ENCODE measurements at places on chromosomes 2 and 18.

- DNase-seq, result no peak
Observed at GRCh38 chr2:111025288-111025687, 95.4 kb upstream of the BCL2L11 start.

GRCh38 chr2:199693861-199694260, 157.1 kb downstream of the FTCDNL1 start:
- DNase-seq, result no peak

- DNase-seq, result peak; percentile 12
Observed at GRCh38 chr2:232857158-232857563, 12.9 kb upstream of the SNORC start.

DNA sequence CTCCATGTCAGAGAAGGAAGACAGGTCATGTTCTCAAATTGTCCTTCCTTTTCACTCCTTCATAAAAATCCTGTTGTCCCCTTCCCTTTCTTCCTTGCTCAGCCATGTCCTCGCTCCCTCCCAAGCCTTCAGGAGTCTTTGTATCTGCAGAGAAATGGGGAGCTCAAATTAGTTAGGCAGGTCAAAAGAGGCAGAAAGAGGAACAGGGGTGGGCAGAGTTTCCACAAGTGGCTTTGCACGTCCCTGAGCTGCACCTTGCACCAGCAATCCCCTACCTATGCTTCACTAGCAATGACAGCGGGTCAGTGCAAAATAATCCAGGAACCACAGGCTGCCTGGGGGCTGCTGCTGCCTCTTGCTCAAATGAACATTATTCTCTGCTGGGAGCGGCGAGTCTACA, 152.1 kb upstream of the ITGA6 start:
- DNase-seq, result no peak

DNA sequence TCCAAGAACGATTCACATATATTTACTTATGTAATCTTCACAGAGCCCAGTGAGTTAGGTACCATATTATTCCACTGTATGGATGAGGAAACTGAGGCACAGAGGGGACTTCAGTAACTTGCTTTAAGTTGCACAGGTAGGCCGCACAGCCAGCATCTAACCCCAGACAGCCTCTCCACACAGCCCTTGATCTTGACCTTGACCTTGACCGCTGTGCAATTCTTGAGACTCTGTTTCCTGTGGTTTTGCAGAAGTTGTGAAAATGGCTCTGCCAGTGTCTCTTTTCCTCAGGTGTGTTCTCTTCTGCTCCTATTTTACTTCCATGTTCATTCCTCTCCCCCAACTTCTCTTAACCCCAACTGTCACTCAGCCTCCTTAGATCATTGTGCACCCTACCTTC, 206.5 kb downstream of the SOX11 start:
- no peak for DNase-seq

GRCh38 chr2:226874749-226875148, 38.9 kb downstream of the RHBDD1 start:
- no peak for DNase-seq

- no peak for DNase-seq
Observed at GRCh38 chr2:32064021-32064601, 755 bp downstream of the SPAST start.

GRCh38 chr2:224598678-224599077, 13.5 kb upstream of the CUL3 start:
- DNase-seq, result no peak

- DNase-seq, result no peak
Observed at GRCh38 chr2:200428961-200429665, 80.8 kb downstream of the KCTD18 start.

- no peak for DNase-seq
Observed at GRCh38 chr2:69188182-69188900, 175.4 kb downstream of the ANTXR1 start.

DNA sequence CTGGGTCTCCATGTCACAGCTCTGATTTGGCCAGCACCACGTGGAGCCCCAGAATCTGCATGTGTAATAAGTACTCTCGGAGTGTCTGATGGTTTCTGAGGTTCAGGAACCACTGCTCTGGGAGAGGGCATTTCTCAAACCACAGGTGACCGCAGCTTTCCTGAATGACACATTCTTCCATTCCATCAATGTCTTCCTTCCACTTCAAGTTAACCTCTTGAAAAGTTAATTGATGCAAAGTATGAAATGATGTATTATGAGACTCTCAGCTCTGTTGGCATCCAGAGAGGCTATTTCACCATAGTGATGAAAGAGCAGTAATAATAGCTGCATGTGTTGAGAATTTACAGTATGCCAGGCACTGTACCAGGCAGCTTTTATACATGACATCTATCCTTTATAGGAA, 61.3 kb upstream of the CRIM1 start:
- no peak for DNase-seq

DNA sequence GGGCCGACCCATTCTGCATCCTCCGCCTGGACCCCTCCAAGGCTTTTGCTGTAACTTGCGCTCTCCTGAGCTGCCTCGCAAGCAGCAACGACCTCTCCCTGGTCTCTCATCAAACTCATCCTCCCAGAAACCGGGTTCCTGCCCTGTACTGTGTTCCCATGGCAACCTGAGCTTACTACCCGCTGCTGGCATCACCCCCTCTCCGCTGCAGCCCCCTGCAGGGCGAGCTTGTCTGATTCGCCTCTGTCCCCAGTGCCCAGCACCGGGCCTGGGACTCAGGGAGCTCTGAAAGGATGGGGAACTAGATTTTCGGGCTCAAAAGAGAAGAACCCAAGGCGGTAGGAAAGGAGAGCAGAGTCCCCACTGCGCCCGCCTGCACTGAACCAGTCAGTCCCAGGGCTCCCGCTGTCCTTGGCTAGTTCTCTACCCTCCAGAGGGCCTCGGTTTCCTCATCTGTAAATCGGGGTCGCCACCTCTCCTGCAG, 463 bp downstream of the HS1BP3 start:
- no peak for DNase-seq

DNA sequence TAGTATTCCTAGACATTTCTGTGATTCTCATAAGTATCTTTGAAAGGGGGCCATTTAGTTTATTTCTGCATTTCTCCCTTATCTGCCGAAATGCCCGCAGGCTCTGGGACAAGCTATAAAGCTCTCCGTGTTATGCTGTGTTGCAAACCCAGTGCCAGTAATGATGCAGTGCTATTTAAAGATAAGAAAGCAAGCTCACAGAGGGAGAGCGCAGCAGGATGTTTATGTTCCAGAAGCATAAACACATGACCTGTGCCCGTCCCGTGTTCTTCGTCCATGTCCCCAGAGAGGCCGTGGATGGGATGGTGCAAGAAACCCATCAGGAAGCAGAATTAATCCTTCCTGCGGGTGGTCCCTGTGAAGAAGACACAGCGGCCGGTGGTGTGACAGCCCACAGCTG, 99.4 kb downstream of the NEDD4L start:
- no peak for DNase-seq

DNA sequence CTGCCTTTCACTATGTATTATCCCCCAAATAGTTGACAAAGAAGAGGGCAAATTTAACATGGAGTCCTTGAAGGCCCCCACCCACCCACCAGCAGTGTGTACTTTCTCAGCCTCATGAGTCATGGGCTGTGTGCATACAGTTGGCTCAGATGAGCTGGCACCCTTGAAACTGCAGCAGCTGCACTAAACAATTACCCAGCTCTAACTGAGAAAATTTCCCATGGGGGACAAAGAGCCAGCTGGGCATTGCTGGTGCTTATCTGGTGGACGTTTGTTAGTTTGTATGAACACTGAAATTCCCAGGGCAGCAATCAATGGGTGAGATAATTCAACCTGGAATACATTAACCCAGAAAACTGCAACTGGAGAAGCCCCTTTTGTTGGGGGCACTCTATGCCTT, 131.7 kb downstream of the GCA start:
- peak; percentile 24 for DNase-seq

- DNase-seq, result no peak
Observed at GRCh38 chr18:50806208-50806616, 13.6 kb downstream of the MRO start.

GRCh38 chr2:144274131-144274530, 245.8 kb downstream of the ZEB2 start:
- DNase-seq, result no peak

- no peak for DNase-seq
Observed at GRCh38 chr2:191030521-191031154, 16.7 kb upstream of the STAT1 start.

DNA sequence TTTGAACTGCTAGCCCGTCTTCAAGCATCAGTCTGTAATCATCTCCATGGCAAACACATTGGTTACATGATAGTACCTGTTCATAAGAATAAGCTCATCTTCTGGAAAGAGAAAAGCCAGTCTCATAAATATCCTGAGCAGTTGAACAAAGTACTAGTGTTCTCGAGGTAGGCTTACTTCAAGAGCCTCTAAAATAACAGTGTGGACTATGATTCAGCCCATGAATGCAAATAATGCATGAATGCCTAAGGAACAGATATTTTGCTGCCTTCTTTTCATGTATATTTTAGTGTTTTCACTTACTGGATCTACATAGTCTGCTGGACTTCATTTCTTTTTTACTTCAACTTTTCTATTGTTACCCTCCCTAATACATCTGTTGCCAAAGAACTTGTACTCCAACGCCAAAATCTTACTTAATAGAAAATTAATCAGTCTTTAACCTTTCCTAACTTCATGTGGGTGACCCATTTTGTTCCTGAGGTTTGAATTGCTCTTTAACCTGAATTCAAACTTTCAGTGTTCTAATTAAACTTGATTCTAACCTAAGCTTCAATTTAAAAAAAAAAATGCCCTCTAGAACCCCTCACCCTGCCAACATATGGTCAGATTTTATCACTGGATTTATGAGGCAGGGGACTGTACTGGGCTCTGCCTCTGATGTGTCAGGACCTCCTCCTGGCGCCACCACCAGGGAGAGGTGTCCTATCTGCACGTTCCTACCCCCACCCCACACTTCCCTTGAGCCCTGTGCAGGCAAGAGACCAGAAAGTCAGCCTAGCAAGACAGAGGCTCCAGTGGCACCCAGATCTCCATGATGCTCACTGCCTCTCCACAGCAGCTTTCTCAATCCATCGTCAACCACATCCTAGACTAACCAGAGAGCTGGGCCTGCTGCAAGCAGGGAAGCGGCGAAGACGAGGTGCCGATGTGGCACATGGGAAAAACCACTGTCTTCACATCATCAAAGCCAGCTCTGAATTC, 264.7 kb upstream of the ID2 start:
- no peak for DNase-seq

DNA sequence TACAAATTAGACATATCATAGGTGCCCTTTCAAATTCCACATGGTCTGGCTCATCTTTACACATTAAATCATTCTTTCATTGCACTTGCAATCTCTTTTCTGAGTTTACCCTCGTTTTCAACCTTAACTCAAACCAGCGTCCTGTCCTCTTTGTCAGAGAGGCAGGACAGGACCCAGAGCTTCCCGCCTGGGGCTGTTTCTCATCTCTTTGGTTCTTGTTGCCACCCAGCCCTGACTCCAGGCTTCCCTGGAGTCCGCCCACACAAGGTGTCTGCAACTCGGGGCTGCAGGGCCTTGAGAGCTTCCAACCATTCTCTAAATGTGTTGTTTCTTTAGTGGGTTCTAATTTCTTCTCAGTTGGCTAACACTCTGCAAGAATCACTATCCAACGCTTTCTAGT, 24.4 kb downstream of the RBMS1 start:
- no peak for DNase-seq

GRCh38 chr2:125701070-125701469, 954.9 kb upstream of the GYPC start:
- no peak for DNase-seq

DNA sequence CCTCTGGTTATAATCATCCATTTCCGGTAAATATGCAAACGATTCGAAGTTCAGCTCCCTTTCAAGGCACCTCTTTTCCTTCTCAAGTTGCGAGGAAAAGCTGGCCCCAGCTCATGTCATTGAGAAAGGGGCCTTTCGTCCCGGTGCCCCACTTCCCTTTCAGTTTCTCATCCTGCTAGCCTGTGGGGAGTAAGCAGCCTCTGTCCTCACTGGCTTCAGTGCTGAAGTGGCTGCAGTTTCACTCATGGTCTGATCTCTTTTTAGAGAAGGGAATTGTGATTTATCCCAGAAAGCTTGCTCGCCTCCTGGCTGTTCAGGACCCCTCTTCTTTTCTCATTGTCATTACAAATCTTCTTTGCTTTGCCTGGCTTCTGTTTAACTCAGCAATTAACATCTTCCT, 207.5 kb downstream of the NR4A2 start:
- DNase-seq, result no peak

DNA sequence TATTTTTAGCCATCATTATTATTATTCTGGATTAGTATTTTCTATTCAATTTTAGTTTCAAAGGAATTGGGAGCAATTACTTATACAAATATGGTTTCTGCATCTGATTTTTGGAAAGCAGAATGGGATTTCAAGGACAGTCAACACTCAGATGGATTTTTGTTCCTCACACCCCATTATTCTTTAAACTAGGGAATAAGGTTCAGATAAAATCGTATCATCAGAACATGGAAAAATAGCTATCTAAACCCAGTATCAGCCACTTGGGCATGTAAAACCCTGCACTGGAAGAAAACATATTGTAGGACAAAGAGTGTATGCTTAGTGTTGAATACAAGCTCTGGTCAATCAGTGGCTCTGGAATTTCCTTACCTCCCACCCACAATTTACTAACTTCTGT, 452.5 kb downstream of the ZNF516 start:
- no peak for DNase-seq

- no peak for DNase-seq
Observed at GRCh38 chr18:27903906-27904305, 273.0 kb downstream of the CDH2 start.

GRCh38 chr18:7017013-7017412, 100.6 kb downstream of the LAMA1 start:
- DNase-seq, result no peak

DNA sequence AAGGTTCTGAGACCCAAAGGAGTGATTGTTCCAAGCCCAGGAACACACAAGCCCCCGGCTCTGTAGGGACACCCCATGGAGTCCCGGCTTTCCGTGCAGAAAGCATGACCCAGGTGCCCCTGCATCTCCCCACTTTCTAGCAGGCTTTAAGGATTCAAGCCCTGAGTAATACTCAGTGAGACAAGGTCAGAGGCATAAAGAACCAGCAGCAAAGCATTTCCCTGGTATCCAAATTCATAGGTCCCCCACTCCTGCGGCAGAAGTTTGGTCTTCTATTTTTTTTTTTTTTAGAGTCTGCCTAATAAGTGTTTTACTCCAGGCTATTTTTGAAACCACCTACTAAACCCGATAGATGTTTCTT, 16.3 kb downstream of the TSHZ1 start:
- DNase-seq, result no peak

DNA sequence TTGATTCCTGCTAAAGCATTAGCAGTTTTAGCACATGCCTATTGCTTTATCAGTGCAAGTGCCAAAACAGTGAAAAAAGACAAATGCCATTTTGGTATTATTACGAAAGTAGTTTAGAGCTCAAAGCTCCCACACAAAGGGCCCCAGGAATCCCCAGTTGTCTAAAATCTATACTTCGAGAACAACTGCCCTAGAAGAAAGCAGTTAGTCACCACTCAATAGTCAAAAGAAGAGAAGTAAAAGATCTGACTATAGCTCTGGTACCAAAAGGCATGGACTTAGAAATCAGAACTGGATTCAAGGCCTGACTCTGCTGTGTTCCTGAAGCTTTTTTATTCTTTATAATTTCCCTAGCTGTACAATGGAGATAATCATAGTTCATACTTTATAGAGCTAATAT, 21.8 kb downstream of the SCN3A start:
- DNase-seq, result no peak

All from skeletal muscle cell (primary cell).